Activated T-cell treated with anti-CD3 and anti-CD28 coated beads for 1 hour (primary cell): ENCODE measurements at places on chromosomes 2 and 18.

DNA sequence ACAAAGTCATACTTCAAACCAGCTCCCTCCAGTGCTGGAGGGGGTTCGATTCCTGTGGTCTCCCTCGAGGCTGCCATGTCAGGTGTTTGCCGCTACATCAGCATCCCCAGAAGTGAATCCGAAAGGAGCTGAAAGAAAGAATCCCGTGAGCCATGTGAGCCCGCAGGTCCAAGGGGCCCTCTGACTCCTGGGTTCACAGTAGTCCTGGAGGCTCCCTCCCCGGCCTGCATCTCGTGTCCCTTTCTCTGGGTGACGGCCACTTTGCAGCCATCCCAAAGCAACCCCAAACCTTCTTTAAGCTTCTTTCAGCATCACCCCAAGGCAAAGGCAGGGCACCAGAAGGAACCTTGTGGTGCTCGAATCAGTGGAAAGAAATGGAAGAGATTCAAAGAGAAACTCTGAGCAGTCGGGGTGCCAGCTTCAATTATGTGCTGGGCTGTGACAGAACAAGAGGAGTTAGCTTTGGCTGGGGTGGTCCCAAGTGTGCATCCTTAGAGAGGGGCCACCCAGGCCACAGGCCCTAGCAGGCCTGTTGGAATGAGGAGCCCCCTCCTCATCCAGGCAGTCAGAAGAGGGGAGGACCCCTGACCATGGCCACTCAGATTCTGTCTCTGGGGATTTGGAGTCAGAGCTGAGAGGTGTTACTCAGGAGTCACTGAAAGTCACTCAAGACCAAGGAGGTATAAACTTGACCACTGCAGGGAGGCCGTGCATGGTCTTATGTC, 59.7 kb downstream of the CIB4 start:
- no peak for DNase-seq

GRCh38 chr2:153091344-153091743, 372.9 kb downstream of the ARL6IP6 start:
- DNase-seq, result no peak

DNA sequence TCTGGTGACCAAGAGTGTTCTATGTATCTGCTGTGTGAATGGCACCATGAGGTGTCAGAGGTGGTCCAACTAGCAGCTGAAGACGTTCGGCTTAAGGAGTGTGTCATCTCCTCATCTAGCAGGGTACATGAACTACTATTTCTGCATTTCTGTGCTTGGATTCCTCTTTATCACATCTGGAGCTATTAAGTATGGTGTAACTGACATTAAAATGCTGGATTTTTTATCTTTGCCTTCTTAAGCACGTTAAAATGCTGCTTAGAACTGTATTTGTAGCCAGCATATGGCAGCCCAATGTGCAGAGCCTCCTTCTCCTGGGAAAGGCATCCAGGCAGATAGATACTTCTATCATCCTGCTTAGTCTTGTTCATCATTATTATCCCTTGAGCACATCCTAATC, 409.3 kb upstream of the MMADHC start:
- DNase-seq, result no peak

DNA sequence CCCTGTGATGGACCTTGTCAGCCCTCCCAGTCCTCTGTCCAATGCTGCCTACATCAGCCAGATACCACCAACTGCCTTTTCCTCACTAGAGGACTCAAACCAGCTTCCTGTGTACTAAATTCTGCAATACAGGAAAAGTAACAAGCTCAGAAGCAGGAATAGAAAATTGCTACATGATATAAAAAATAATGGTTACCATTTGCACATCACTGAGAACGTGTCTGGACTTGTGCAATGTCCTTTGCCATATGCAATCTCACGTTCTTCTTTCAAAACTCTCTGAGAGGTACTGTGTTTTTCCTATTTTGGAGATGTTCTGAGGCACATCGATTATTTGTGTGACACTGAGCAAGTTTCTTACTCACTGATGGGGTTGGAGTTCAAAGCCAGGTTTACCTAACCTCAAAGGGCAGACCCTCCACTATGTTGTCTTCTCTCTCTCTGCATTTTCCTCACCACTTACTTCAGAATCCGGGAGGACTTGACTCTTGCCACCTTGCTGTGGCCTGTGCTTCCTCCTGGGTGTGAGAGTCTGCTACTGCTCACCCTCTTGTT, 12.1 kb downstream of the UPP2 start:
- no peak for DNase-seq

- no peak for DNase-seq
These were observed 726.0 kb downstream of the ERBB4 start for GRCh38 chr2:211812587-211812986.

DNA sequence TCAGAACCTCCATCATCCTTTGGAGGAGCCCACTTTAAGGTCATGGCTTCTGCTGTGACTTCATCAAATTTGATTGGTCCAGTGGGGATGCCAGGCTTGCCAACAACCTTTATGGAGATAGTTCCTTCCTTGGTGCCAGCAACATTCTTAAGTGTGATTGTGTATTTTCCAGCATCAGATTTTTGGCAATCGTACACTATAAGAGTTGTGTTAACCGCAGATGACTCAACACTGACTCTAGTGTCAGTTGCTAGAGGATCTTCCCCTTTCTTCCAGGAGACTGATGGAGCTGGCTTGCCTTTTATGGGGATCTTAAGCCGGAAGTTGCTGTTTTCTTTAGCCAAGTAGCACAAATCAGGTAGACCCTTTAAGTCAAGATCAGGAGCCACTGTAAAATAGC, 98.7 kb downstream of the PLEKHA3 start:
- DNase-seq, result no peak

DNA sequence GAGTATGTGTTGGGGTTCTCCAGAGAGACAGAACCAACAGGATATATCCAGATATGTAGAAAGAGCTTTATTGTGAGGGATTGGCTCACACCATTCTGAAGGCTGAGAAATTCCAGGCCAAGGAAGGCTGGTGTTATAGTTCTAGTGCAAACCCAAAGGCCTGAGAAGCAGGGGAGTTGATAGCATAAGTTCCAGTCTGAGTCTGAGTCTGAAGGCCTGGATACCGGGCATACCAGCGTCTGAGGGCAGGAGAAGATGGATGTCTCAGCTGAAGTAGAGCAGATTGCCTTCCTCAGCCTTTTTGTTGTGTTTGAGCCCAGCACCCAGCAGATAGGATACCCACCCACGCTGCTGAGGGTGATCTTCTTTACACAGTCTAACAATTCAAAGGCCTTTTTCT, 211.7 kb upstream of the RASGRP3 start:
- no peak for DNase-seq

- no peak for DNase-seq
These were observed 784.7 kb upstream of the PIK3C3 start for GRCh38 chr18:41170346-41170745.

DNA sequence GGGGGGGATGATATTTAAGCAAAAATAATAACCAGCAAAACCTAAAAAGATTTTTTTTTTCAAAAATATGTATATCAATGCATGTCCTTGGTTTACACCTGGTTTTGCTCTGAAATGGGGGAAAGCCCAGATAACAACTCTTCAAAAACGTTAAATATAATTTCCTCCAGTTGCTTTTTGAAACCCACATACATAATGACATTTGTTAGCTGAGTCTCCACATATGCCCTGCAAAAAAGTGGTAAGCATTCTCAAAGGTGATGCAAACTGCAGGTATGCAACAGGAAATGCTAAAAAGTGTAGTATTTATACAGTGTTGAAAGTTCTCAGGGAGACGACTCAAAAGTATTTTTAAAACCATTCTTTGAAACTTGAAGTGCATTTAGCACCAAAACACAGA, 258.6 kb downstream of the ZEB2 start:
- DNase-seq, result no peak

- DNase-seq, result no peak
These were observed 120.5 kb upstream of the CCDC68 start for GRCh38 chr18:55079481-55080355.

GRCh38 chr2:71679491-71679890, 226.1 kb downstream of the DYSF start:
- no peak for DNase-seq

- DNase-seq, result no peak
These were observed 193.5 kb upstream of the CHST9 start for GRCh38 chr18:27378431-27379095.

- no peak for DNase-seq
These were observed 7.0 kb downstream of the C2orf80 start for GRCh38 chr2:208182835-208183234.

DNA sequence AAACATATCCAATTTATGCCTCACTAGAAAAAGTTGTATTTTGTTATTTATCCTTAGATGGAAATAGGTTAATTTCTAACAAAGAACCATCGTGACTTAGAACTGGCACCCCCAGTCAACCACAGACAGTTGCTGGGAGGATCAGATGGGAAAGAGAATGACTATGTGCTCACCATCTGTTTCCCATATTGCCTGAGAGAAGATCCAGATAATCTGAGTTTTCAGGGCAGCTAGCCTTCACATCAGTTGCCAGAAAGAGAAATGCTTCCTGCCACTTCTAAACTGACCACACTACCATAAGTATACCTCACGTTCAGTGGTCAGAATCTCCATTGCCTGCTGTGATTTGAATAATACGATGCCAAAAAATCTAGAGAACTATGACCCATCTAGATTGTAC, 28.4 kb upstream of the NEB start:
- DNase-seq, result no peak

GRCh38 chr2:47014564-47015051, 99.0 kb upstream of the MCFD2 start:
- no peak for DNase-seq

GRCh38 chr18:59690996-59691395, 6.2 kb downstream of the CCBE1 start:
- no peak for DNase-seq

GRCh38 chr18:58552057-58552461, 76.8 kb downstream of the ALPK2 start:
- no peak for DNase-seq

DNA sequence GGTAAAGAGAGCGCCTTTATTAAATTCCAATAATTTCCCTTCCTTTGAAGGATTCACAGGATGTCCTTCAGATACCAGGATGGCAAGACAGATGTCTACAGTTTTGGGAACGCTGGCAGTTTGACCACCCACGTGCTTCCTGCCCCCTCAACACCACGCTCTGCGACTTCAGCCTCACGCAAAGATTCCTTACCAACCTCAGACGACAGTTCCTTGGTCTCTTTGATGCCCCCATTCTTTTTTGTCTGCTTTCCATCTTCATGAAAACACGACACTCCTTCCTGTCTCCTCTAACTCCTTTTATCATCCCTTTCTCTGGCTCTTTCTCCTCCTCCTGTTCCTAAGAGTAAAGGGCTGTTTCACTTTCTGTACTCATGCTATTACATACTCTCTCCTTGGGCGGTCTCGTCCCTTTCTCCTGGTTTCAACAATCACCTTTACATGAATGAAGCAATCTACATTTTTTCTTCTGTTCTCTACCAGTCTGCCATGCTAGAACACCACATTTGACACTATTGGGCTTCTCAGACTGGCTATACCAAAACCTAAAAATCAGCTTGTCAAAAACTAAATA, 189.9 kb upstream of the PGAP1 start:
- no peak for DNase-seq

- no peak for DNase-seq
These were observed 201.6 kb downstream of the HDAC4 start for GRCh38 chr2:239199041-239199768.

DNA sequence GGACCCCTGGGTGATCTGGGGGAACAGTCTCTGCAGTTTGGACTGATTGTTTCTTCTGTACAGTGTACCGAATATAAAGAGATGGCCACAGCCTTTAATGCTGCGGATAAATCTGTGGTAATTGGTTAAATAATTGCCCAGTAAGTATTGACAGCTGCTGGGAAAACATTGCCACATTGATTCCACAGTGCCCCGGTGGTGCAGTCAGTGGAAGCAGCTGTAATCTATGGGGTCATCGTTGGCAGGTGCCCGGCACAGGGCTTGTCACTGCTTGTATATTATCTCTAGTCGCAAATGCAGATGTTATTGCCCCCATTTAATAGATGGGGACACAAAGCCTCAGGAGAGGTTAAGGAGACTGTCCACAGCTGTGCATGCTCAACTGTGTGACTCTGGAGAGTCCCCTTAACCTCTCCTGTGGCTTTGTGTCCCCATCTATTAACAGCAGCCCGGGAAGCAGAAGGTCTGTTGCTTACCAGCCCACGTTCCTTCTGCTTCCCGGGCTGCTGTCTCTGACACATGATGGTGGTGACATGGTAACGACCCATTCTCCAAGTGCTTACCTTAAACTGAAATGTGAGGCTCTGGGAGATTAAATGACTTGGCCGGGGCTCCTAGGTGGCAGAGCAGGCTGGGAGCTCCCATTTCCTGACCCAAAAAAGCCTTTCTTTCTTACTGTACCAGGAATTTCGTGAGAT, 76.9 kb downstream of the NCK2 start:
- no peak for DNase-seq

DNA sequence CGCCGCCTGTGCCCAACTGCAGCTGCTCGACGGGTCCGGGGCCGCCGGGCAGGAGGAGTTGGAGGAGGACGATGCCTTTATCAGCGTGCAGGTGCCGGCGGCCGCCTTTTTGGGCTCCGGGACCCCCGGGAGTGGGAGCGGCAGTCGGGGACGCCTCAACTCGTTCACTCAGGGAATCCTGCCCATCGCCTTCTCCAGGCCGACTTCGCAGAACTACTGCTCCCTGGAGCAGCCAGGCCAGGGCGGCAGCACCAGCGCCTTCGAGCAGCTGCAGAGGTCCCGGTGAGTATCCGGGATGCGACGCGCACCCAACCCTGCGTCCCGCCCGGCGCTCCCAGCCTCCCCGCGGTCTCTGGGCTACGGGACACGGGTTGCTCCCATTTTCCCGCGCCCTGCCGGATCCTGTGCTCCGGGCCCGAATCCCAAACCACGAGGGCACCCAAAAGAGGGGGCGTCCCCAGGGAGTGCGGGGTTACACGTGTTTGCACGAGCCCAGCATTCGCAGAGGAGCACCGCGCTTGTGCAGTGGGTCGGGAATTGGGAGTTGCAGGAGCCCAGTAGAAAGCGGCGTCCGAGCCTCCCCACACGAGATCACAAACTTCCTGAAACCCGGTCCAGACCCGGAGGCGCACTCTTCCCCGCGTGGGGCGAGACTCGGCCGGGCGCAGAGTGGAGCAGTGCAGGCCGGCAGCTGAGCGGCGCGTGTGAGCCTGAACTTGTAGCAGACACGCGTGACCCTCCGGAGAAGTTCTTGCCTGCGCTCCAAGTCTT, 1.2 kb downstream of the CABLES1 start:
- DNase-seq, result no peak

DNA sequence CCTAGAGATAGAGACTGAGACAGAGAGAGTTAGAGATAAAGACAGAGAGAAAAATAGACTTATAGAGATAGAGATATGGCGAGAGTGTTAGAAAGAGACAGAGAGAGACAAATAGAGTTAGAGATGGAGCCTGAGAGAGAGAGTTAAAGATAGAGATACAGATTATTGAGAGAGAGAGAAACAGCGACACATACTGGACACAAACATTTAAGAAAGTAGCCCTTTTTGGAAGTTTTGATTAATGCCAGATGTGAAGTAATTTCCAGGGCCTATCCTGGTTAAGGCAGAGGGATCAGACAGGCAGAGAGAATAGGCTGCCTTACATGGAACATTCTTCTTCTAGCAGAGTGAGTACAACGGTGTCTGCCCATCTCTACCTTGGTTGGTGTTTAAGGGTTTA, 311.6 kb upstream of the CDH7 start:
- DNase-seq, result no peak

GRCh38 chr2:190990132-190990531, 23.8 kb downstream of the STAT1 start:
- DNase-seq, result no peak
